EH (cell line): ENCODE measurements at places on chromosomes 3 and 15.

DNA sequence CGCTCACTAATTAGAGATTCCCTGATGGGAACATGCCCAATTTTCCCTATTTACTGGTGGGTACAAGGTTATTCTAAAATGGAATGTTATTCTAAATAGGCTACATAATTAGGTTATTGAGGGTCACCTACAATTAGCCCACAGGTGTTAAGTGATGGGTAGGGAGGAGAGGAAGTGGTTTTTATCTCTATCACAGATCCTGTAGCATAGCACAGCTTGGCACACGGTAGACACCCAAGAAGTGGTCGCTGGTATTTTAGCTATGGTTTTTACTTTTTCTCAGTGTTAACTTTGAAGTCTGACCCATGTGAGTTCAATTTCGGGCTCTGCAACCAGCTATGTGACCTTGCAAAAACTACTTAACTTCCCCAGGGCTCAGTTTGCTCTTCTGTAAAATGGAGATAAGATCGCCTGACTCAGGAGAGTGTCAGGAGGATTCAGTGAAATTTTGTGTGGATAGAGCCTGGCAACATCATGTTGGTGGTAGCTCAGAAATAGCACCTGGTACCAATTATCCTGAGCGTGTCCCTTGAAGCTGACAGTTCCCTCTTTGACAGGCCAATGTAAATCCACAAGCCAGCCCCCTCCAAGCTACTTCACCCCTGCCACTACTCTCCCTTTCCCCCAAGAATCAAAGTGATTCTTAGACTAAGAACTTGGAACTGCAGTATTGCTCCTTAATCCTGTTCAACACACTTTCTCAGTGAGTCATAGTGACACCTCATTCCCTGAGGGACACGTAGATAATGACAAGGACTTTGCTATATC is 8.7 kb upstream of the LMCD1 start:
- peak; percentile 69 for DNase-seq

DNA sequence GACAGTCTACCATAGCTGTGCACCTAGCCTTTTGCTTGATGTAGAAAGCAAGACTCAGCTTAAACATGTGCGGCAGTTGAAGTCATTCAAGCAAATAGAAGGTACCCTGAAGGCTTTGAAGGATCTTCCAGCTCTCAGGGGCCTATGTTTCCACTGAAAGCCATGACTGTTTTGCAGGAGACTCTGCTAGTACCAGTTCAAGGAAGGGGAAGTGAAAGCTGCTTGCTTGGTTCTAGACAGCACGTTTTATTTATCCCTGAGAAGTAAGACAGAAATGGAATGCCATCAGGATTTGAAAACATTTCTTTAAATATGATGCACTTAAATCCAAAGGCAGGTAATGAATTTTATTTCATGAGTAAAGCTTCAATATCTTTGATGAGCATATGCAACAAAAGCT is 311.4 kb downstream of the PDCD6IP start:
- DNase-seq, result no peak

- peak; percentile 59 for DNase-seq
Measured at GRCh38 chr3:70471464-70472342, 159.3 kb upstream of the MDFIC2 start.

- no peak for DNase-seq
Measured at GRCh38 chr15:28116521-28117431, 17.7 kb upstream of the OCA2 start.

- DNase-seq, result no peak
Measured at GRCh38 chr3:123576122-123576521, 8.7 kb downstream of the HACD2 start.

DNA sequence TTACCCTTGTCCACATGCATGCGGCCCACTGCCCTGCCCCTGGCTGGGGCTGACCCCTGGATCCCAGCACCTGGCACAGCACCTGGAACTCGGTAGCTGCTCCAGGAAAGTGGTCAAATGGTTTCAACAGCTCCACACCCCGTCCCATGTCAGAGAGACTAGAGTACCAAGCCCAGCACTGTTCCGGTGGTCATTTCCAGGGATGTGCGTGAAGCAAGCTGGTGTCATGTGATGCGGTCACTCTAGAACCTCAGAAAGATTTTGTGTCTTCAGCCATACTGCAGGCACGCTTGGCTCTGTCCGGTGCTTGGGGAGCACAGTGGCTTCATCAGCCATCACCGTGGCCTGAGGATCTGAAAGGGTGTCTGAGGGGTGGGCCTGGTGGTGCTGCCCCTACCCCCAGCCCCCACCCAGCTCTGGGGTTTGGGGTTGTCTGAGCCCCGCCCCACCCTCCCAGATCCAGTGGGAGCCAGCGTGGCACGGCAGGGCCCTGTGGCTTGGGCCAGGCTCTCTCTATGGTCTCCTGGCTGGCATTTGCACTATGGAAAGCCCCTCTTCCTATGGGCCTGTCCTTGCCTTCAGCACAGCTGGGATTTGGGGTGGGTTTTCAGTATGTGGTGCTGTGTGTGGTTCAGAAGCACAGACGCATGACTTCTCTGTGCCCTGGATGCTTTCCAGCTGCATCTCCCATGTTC is 15.3 kb downstream of the APBA2 start:
- no peak for DNase-seq

- no peak for DNase-seq
Measured at GRCh38 chr3:173336261-173336660, 61.3 kb upstream of the NLGN1 start.

- no peak for DNase-seq
Measured at GRCh38 chr15:100536733-100537132, 8.0 kb upstream of the CERS3 start.

DNA sequence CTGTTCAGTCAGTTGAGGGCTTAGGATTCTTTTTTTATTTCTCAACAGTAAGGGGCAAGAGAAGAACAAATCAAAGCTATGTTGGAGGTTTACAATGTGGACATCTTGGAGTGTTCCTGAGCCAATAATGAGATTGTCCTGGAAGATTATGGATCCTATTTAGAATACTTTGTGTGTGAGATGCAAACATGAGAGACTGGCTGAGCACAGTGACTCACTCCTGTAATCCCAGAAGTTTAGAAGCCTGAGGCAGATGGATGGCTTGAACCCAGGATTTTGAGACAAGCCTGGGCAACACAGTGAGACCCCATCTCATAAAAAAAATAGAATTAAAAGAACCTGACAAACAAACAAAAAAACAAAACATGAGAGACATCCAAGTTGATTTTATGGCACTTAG is 351.6 kb downstream of the GAP43 start:
- DNase-seq, result peak; percentile 1

GRCh38 chr3:182239316-182239715 is 527.6 kb downstream of the SOX2 start:
- no peak for DNase-seq

DNA sequence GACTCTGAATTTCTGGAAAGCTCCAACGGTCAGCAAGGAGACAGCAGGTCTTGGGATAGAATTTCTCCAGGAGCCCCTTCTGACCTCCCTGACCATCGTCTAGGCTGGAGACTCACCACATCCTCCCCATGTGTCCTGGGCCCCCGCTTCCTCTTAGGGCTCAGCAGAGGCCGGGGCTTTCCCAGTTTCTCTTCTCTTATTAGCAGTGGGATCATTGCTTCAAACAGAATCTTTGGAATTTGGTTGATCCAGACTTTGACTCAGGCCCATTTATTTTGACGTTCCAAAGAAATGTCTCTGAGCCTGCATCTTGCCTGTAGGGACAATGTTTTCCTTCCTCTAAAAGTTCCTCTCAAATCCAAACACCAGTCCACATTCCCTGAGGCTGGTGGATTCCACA is 38.4 kb upstream of the SLC6A6 start:
- peak; percentile 80 for DNase-seq

DNA sequence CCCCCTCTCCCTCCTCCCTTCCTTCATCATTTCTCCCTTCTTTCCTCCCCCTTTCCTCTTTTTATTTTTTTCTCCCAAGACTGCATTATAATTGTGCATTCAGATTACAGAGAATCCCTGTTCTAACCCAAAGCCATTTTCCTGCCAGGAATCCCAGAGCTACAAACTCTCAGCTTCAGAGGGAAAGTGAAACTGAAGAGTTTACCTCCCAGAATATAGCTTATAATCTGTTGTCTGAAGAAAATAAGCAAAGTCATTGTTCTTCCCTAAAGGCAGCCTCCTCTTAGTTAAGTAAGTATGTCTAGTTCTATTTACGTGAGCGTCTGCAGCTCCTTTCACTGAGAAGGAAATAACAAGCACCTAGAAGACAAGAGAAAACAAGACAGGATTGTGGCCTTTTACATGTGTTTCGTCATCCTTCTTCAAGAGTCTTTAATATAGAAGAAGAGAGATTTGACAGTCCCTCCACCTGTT is 97.2 kb downstream of the CHST2 start:
- DNase-seq, result no peak

- DNase-seq, result no peak
Measured at GRCh38 chr3:179438841-179439240, 12.4 kb downstream of the GNB4 start.

GRCh38 chr15:89486726-89487050 is 9.7 kb downstream of the RHCG start:
- no peak for DNase-seq

- no peak for DNase-seq
Measured at GRCh38 chr3:86245360-86245759, 745.6 kb downstream of the VGLL3 start.

DNA sequence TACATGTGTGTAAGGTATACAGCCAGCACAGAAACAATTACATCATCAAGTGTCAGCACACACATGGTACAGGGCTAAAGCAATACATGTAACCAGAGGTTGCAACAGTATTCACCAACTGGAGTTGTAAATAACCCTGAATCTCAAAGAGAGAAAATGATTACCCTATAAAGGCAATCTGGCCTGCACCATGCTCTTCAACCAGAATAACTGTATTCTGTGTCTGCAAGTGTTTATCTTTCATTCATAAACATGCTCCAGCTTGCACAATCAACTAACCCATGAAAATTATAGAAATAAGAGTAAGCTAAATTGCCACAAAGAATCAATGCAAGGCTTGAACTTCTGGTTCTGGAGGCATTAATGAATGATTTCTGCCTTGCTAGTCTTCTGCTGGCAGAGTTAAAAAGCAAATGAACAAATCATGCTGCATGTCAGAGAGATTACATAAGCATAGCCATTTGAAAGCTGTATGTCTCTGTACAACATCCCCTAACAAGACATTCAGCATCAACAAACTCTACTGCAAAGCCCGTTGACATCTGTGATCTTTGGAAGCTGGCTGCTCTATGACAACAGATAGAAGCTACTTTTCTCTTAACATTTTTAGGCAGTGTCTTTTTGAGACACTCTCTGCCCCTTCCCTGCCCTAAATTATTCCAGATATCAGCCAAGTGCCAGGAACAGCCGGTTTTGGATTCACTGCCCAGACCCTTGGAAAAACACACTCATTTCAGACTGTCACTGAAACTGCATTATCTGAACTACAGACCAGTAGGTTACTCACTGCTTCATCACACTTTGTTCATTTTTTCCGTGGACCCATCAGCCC is 871.0 kb downstream of the OTOL1 start:
- DNase-seq, result no peak

DNA sequence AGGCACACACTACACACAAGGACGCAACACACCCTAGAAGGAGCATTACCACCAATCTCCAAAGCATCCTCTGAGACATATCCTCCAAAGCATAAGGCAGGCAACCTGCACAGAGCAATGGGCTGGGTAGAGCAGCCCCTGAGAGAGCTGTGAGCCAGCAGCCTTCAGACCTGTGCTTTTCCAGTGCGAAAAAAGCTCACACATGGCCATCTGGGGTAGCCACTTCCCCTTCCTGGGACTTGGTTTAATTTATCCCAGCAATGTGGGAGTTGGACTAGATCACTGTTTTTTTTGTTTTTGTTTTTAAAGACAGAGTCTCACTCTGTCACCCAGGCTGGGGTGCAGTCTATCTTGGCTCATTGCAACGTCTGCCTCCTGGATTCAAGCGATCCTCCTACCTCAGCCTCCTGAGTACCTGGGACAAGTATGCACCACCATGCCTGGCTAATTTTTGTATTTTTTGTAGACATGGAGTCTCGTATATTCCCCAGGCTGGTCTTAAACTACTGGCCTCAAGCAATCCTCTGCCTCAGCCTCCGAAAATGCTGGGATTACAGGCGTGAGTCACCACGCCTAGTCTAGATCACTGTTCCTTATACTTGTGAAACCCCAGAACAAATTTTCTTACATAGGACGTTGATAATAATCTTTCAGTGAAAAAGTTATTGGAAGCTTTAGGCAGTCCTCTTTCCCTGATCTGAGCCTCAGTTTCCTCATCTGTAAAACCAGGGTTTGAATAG is 18.9 kb downstream of the PTPN23 start:
- peak; percentile 69 for DNase-seq

DNA sequence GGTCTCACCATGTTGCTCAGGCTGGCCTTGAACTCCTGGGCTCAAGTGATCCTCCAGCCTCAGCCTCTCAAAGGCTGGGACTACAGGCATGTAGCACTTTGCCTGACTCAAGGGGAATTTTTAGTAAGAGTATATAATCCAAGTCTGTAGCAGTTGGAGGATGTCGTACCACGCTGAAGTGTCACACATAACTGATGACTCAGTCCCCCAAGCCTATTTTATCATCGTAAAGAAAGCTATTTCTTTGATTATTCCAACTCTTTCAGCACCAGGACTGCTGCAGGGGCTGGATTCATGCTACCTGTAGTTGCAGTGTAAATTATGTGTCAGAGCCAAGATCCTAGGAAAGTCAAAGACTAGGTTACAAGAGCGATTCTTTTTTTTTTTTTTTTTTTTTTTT is 1.4 kb upstream of the PRKCI start:
- DNase-seq, result peak; percentile 80

DNA sequence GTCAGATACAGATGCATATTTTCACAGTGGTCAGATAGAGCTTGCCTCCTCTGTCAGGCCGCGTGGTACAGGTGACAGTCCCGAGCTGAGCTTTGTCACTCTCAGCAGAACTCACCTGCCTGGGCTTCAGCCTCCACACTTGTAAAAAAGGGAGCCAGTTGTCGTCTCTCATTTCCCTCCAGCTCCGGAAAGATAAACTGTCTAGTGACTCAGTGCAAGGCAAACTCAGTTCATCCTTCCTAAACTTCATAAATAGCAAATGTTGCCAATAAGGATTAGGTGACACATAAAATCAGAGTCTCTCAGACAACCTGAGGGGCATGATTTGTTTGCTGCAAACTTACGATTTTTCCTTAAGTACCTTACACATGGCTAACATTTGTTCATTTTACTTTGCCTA is 116.8 kb downstream of the GABRB3 start:
- DNase-seq, result no peak

DNA sequence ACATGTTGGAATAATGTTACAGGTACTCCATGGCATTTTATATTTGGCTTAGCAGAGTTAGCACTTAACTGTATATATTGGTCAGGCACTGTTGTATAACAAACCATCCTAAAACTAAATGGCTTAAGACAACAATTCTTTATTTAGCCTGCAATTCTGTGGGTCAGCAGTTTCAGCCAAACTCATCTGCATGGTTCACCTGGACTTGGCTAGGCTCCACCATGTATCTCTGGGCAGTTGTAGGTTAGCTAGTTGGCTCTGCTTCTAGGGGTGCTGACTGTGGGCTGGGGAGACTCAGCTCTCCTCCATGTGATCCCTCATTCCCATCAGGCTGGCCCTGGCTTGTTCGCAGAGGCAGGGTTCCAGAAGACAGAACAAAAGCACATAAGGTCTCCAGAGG is 34.4 kb downstream of the RARB start:
- DNase-seq, result no peak
